ENCODE measurements at places on chromosomes 7 and 10. TPM values are rescaled to one million over a fixed set of nuclear protein-coding genes. Genes with fewer than 3 reads are reported as not detected.

Gene DGKI
- total RNA-seq: not detected

Gene TMEM213
- not detected for total RNA-seq

Gene NFKB2
- total RNA-seq: 104 TPM

GRCh38 chr10:114581071-114581470 is 77.0 kb downstream of the ABLIM1 start:
- no peak for DNase-seq

DNA sequence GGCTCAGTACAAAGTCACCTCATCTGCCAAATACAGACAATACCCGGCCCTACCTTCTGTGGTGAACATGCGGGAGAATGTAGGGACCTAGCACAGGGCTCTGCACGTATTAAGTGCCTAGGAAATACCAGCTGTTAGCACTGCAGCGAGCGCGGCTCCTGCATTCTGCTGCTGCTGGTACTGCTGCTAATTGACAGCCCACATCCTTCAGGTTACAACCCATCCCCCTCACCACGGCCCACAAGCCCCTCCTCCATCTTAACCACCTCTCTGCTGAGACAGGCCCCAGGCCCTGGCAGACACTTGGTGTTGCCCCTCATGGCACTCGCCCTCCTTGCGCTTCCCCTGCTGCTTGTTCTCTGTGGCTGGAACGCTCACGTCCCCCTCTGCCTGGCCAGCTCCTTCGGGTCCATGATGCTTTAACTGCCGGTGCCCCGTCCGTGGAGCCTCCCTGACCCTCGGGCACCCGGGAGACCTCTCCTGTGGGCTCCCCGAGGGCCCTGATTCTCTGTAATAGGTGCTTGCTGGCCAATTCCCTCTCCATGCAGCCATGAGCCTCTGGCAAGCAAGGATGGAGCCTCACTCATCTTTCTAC is 53.3 kb upstream of the LOXL4 start:
- no peak for DNase-seq

- DNase-seq: no peak
Measured at GRCh38 chr10:103013416-103013815, 95.3 kb downstream of the CNNM2 start.

GRCh38 chr7:119999738-120000475 is 273.1 kb upstream of the KCND2 start:
- no peak for DNase-seq

- no peak for DNase-seq
Measured at GRCh38 chr7:2499181-2499580, 20.4 kb upstream of the LFNG start.
